Suprapubic skin (tissue), 4 donors: ENCODE measurements at places on chromosomes 2 and 18.

GRCh38 chr2:138183705-138184104, 219.4 kb downstream of the HNMT start:
- no peak overlapping the region for H3K4me3 ChIP-seq
- no peak for DNase-seq
- no peaks in the 10 kb centered on the region for H3K4me1 ChIP-seq
- no peaks in the 10 kb centered on the region for H3K36me3 ChIP-seq
- H3K27me3 ChIP-seq: no peaks in the 10 kb centered on the region

GRCh38 chr18:60020107-60020925, 120.5 kb downstream of the PMAIP1 start:
- no peak overlapping the region for H3K4me3 ChIP-seq
- no peak for DNase-seq
- no peaks in the 10 kb centered on the region for H3K4me1 ChIP-seq
- no peaks in the 10 kb centered on the region for H3K36me3 ChIP-seq
- H3K27me3 ChIP-seq: no peaks in the 10 kb centered on the region
- H3K27ac ChIP-seq: no peak overlapping the region

- peaks cover 82% of the 10 kb centered on the region for H3K27me3 ChIP-seq
- peak overlapping the region; percentile 37 for H3K4me3 ChIP-seq
- no peaks in the 10 kb centered on the region for H3K36me3 ChIP-seq
- peaks cover 68% of the 10 kb centered on the region for H3K4me1 ChIP-seq
- DNase-seq: peak; percentile 88
These were observed 6.7 kb downstream of the SP9 start for GRCh38 chr2:174341293-174341994.

- H3K36me3 ChIP-seq: no peaks in the 10 kb centered on the region
- DNase-seq: no peak
- no peaks in the 10 kb centered on the region for H3K4me1 ChIP-seq
- no peak overlapping the region for H3K4me3 ChIP-seq
- peak overlapping the region; percentile 34 for H3K27ac ChIP-seq
These were observed 87.4 kb upstream of the SERPINE2 start for GRCh38 chr2:224126440-224126839.

GRCh38 chr2:167875529-167875928, 371.9 kb downstream of the STK39 start:
- DNase-seq: no peak
- no peaks in the 10 kb centered on the region for H3K36me3 ChIP-seq
- H3K4me3 ChIP-seq: no peak overlapping the region
- no peak overlapping the region for H3K27ac ChIP-seq

GRCh38 chr18:70127359-70127758, 78.1 kb downstream of the RTTN start:
- H3K4me3 ChIP-seq: no peak overlapping the region
- no peaks in the 10 kb centered on the region for H3K27me3 ChIP-seq

GRCh38 chr2:233247744-233248143, 3.7 kb upstream of the ATG16L1 start:
- H3K27me3 ChIP-seq: no peaks in the 10 kb centered on the region
- no peaks in the 10 kb centered on the region for H3K36me3 ChIP-seq
- no peak overlapping the region for H3K27ac ChIP-seq
- no peak for DNase-seq
- H3K4me1 ChIP-seq: peaks cover 7% of the 10 kb centered on the region
- H3K4me3 ChIP-seq: no peak overlapping the region

DNA sequence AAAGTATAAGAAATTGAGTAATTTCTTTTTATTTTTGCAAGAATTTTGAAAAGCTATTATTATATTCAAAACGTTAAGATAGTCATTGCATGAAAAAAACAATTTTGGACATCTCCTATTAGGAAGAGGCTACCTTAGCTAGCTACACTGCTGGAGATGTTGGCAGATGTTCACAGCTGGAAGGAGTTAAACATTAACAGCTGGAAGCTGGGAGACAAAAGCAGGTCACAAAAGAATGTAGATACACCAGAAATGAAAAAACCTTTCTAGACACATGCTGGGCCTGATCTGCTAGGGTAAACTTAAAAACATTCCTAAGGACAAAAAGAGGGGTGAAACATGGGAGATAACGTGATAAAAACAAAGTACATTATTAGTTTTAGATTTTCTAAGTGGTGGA, 84.4 kb downstream of the SESTD1 start:
- peaks cover 17% of the 10 kb centered on the region for H3K36me3 ChIP-seq
- no peaks in the 10 kb centered on the region for H3K27me3 ChIP-seq
- H3K27ac ChIP-seq: no peak overlapping the region
- no peaks in the 10 kb centered on the region for H3K4me1 ChIP-seq

DNA sequence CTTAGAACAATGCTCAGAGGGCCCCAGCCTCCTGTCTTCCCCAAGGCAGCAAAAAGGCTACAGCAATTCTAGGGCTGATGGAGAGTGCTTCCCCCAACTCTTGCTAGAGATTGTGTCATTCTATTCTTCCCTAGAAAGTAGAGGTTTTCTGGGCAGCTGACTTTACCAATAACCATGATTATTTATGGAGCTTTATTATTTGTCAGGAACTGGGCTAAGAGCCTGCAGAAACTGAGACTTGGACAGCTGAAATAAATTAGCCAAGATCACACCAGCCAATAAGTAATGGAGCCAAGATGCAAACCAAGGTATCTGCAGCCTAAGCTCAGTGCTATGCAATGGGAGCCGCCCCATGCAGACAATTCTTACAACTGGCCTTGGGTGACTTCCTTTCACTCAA, 84.8 kb downstream of the CCBE1 start:
- H3K36me3 ChIP-seq: no peaks in the 10 kb centered on the region
- H3K4me3 ChIP-seq: no peak overlapping the region
- no peaks in the 10 kb centered on the region for H3K4me1 ChIP-seq
- no peaks in the 10 kb centered on the region for H3K27me3 ChIP-seq

DNA sequence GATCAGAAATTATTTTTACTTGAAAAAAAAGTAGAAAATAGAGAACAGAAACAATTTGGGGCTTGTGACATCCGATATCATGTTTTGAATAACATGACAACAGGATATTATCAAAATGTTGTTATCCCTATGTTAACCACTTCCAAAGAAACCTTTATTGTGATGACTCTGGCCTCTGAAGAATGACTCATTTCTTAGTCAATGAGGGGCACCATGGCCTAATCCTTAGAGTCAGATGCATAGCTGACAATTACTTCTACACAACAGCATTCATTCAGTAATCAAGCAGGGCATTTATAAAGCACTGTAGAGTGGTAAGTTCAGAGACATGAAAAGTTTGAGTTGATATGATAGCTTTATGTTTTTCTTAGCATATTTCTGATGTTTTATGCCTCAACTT, 703.0 kb downstream of the RNF144A start:
- H3K27me3 ChIP-seq: peaks cover 6% of the 10 kb centered on the region
- DNase-seq: no peak
- H3K27ac ChIP-seq: no peak overlapping the region
- H3K36me3 ChIP-seq: no peaks in the 10 kb centered on the region

DNA sequence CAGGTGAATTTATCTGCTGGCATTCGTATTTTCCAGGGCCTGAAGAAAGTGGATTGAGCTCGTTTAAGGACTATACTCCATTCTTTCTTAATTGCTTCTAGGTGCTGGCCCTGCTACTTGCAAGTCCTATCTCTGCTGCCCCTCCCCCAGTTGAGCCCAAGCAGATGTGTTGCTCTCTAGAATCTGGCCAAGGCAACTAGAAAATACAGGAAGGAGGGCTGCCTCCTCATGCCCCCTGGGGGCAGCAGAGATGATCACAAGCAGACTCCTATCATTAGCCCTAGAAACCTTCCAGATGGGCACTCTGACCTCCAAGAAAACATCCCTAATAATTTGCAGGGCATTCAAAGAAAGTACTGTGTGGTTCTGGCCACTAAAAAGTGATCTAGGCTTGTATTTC, 72.5 kb upstream of the CYP26B1 start:
- H3K4me3 ChIP-seq: no peak overlapping the region
- H3K27ac ChIP-seq: no peak overlapping the region
- H3K36me3 ChIP-seq: no peaks in the 10 kb centered on the region
- no peaks in the 10 kb centered on the region for H3K27me3 ChIP-seq
- no peak for DNase-seq
- no peaks in the 10 kb centered on the region for H3K4me1 ChIP-seq

GRCh38 chr2:217858519-217859491, 144.0 kb downstream of the TNS1 start:
- DNase-seq: peak; percentile 90
- peak overlapping the region; percentile 80 for H3K27ac ChIP-seq
- H3K36me3 ChIP-seq: peaks cover 26% of the 10 kb centered on the region
- H3K4me1 ChIP-seq: peaks cover 34% of the 10 kb centered on the region
- peak overlapping the region; percentile 19 for H3K4me3 ChIP-seq

DNA sequence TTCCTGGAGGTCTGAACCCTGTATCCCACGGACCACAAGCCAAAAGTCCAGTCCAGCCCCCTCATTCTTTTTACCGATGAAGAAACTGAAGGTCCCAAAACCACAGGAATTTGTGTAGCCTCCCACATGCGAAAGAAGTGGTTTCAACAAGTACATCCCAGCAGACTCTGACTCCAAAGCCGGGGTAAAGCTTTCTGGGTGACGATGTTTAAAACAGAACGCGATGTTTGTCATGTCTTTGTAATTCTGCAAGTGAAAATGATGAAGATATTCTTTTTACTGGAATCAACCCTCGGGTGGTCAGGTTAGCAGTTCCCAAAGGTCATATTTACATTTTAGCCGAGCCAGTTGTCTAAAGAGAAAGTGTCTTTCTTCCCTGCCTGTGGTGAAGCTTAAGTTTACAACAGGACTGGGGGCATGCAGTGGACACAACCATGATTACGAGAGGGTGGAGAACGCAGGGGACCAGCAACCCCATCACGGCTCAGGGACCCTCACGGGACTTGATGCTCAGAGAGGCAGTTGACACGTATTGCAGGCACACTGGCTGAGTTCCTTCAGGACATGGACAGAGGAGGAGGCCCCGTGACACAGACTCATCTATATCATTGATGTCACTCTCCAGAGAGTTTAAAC, 17.8 kb upstream of the TMEM131 start:
- no peaks in the 10 kb centered on the region for H3K36me3 ChIP-seq
- no peak overlapping the region for H3K4me3 ChIP-seq
- no peaks in the 10 kb centered on the region for H3K4me1 ChIP-seq
- H3K27ac ChIP-seq: no peak overlapping the region

DNA sequence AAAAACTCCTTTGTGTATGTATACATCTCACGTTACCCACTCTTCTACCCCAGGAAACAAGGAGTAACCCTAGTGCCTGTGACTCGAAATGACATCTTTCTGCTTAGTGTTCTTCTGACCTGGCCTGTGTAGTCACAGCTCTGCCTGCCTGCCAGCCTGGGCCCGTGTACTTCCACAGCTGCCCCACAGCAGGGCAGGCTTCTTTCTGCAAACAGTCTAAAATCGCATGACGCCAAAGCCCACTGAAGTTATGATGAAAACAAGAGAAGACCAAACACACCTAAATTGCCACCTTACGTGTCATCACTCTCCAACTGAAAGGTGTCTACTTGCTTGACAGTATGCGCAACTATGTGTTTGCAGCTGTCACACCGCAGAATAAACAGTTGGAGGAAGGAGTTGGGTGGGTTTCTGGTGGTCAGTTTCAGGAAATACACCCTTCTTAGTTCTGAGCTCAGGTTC, 1.5 kb downstream of the GAREM1 start:
- no peaks in the 10 kb centered on the region for H3K36me3 ChIP-seq
- peak overlapping the region; percentile 87 for H3K4me3 ChIP-seq
- H3K4me1 ChIP-seq: peaks cover 38% of the 10 kb centered on the region
- H3K27me3 ChIP-seq: no peaks in the 10 kb centered on the region

DNA sequence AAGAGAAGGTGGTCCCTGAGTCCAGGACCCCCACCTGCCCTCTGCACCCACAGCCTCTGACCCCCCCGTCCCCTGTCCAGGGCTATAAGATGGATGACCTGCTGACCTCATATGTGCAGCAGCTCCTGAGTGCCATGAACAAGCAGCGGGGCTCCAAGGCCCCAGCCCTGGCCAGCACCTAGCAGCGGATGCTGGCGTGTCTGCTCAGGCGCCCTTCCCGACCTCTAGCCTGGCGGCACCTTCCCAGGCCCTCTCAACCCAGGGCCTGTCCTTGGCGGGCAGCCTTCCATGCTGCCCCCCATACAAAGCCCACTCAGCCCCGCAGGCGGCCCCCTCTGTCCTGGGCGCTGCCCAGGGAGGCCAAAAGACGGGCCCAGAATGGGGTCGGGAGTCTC, 8.7 kb upstream of the GPR17 start:
- H3K4me1 ChIP-seq: peaks cover 31% of the 10 kb centered on the region
- H3K27me3 ChIP-seq: no peaks in the 10 kb centered on the region

DNA sequence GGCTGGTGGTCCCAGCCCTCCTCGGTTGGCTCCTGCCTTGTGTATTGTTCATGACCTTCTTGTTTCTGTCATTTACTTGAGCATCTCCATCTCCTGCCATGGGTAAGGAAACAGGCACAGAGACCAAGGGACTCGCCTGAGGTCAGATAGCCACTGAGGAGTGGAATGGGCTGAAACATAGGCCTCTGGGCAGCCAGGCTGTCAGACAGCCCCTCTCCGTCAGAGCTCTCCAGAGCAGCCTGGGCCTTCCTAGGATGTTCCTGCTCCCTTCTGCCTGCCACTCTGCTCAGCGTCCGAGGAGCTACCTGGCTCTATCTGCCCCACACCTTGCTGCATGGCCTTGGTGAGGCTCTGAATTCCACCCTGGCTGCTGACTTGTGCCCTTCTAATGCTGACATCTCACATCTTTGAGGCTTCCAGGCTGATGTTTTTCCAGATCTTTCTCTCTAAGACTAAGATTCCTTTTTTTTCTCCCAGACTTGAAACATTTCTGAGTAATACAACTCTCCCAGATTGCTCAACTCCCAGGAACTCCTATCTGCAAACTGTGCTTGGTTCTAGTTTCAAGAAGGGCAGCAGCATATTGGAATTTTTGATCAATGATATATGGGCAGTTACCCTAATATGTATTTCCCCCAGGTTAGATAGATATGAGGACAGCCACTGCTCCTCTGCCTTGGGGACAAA, 67.7 kb downstream of the MCFD2 start:
- no peak overlapping the region for H3K4me3 ChIP-seq
- no peaks in the 10 kb centered on the region for H3K27me3 ChIP-seq
- no peak for DNase-seq
- H3K27ac ChIP-seq: peak overlapping the region; percentile 91
- peaks cover 66% of the 10 kb centered on the region for H3K4me1 ChIP-seq
- no peaks in the 10 kb centered on the region for H3K36me3 ChIP-seq

DNA sequence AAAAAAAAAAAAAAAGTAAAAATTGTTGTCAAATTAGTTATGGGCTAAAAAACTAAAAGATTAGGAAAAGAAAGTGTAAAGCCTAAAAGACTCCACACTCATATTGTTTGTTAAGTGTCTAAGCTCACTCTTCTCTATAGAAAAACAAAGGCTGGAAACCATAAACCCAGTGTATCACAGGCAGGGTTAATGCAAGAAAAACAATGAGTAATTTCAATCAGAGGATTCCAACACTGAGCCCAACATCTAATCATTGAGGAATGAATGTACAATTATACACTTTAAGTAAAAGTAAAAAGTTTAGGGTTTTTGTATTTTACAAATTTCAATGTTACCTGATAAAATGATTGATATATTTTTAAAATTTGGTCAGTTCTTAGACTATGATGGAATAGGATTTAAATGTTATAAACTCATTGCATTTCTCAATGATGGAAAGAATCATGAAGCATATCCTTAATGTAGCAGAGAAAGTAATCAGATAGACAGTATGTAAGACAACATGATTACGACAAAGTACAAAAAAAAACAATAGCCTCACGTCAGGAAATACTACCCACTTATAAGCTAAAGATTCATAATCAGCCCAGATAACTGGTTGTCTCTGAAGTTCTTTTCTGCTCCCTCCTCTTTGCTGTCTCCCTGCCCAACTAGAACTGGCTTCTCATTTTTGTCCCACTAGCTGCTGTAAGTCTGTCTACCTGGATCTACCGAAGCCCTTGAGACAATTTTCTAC, 44.5 kb upstream of the SP3 start:
- no peaks in the 10 kb centered on the region for H3K36me3 ChIP-seq
- no peak for DNase-seq
- peaks cover 48% of the 10 kb centered on the region for H3K4me1 ChIP-seq
- H3K27me3 ChIP-seq: no peaks in the 10 kb centered on the region
- H3K4me3 ChIP-seq: no peak overlapping the region
